ENCODE measurements at places on chromosomes 2 and 18. TPM values are rescaled to one million over a fixed set of nuclear protein-coding genes. Genes with fewer than 3 reads are reported as not detected.

Gene CAPN14
- total RNA-seq: 0.36 TPM

Gene LRATD1
- 3.0 TPM for total RNA-seq

Gene MYCN
- total RNA-seq: 7.0 TPM

Gene ITGB6
- not detected for total RNA-seq

Gene CCDC85A
- 3.9 TPM for total RNA-seq

Gene PNKD
- 56.3 TPM for total RNA-seq

Gene LIMS3
- total RNA-seq: 3.7 TPM

Gene TMEM247
- not detected for total RNA-seq

DNA sequence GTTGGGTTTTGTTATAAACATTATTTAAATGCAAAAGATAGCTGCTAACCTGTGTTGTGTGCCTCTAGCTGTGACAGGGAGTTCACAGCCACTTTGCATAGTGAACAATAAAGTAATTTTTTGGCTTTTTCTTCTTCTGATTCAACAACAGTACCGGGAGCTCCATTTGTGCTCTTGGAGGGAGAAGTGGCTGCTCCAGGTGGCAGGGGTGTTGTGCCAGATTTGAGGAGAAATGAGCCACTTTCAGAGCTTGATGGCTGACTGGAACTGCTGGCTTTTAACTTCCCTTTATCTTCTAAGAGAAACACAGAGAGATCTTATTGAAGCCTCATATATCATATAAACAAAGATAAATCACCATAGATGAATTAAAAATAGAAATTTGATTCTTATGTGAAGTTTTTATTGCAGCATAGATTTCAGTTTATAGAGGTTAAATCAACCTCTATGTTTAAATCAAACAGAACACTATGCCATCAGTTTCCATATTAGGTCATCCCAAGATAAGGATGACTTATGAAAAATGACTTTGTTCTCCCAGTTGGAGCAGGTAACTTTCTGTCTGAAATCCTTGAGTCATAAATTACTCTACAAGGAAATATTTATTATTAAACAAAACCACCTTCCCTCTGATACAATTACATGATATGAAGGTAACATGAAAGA is 182.0 kb upstream of the SESTD1 start:
- DNase-seq: no peak

DNA sequence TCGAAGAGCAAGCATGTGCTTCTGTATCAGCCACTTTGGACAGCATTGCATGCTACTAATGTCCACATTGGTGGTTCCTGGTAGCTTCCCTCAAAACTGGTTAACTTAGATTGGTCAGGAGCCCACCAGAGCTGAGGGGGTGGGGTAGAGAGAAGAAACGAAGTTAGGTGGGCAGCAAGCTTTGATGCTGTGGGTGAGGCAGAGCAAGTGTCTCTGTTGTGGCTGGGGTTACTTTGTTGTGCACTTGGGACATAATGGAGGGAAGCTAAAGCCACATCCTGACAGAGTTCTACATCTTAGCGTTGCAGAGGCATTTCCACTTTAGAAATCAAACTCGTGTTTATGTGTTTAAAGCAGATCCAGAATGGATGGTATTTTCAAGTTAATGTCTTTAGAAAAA is 82.7 kb downstream of the FAM168B start:
- no peak for DNase-seq

DNA sequence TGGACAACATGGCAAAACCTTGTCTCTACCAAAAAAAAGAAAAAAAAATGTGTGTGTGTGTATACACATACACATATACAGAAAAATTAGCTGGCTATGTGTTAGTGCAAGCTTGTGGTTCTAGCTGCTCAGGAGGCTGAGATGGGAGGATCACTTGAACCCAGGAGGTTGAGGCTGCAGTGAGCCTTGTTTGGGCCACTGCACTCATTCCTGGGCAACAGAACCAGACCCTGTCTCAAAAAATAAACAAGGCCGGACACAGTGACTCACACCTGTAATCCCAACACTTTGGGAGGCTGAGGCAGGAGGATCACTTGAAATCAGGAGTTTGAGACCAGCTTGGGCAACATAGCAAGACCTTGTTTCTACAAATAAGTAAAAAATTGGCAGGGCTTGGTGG is 2.1 kb downstream of the COQ10B start:
- no peak for DNase-seq

GRCh38 chr2:224357098-224357901 is 44.6 kb downstream of the FAM124B start:
- peak; percentile 69 for DNase-seq

- DNase-seq: no peak
Observed at GRCh38 chr2:6073191-6074088, 381.3 kb downstream of the SOX11 start.

GRCh38 chr2:47094511-47095142 is 60.5 kb downstream of the STPG4 start:
- no peak for DNase-seq

DNA sequence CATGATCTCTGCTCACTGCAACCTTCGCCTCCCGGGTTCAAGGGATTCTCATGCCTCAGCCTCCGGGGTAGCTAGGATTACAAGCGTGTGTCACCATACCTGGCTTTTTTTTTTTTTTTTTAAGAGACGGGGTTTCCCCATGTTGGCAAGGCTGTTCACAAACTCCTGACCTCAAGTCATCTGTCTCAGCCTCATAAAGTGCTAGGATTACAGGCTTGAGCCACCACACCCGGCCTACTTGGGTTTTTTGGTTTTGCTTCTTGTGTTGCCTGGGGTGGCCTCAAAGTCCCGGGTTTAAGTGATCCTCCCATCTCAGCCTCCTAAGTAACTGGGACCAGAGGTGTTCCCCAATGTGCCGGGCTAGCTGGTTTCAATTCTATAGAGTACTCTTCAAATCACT is 64.6 kb downstream of the NAPG start:
- DNase-seq: no peak

- no peak for DNase-seq
Observed at GRCh38 chr2:37355735-37356134, 11.3 kb downstream of the QPCT start.

DNA sequence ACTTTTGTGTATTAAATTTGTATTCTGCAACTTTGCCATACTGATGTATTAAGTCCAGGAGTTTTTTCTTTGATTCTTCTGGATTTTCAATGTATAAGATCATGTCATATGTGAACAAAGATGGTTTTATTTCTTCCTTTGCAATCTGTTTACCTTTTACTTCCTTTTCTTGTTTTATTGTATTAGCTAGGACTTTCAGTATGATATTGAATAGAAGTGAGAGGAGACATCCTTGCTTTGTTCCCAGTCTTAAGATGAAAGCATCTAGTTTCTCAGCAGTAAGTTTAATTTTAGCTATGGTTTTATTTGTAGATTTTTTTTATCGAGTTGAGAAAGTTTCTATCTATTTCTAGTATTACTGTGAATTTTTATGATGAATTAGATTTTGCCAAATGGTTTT is 25.5 kb downstream of the VRK2 start:
- no peak for DNase-seq

DNA sequence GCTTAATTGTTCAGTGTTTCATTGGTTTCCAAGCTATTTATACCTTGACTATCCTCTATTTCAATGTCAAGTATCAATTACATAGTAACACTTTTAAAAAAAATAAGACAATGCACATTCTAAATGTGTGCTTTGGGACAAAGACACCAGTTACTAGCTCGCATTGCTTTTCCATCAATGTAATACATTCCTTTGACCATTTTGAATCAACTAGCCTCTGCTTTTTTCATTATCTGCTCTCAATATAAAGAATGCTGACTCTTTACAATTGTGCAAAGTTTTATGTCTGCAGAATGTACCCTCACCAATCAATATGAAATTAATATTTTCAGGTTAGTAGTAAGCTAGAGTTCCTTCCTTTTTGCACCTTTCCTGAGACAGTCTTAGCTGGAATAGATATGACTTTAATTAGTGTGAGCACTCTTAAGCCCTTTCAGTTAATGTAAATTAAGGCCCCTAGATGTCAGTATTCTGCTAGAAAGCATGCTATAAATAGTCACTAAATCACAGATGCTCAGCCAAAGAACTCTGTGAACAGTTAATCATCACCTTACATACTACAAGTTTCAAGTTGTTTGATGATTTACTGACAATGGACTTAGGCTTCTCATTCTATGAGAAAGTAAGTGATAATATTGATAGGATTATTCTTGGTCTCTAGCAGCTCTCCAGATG is 413.6 kb downstream of the PTH2R start:
- DNase-seq: no peak

GRCh38 chr18:48374423-48375149 is 34.6 kb downstream of the ZBTB7C start:
- DNase-seq: no peak

DNA sequence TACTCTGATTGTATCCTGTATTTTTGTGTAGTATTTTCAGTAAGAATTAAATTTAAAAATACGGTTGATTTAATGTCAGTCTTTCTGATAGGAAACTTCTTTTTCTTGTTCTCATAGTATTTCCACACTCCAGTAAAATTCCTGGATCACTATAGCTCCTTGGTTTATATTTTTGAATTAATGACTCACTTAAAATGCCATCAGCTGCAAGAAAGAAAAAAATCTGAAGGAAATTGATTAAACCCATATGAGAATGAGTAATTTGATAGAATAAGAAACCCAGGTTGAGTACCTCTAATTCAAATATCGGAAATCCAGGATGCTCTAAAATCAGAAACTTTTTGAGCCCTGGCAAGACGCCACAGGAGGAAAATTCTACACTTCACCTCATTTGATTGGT is 186.8 kb upstream of the RND3 start:
- DNase-seq: no peak

DNA sequence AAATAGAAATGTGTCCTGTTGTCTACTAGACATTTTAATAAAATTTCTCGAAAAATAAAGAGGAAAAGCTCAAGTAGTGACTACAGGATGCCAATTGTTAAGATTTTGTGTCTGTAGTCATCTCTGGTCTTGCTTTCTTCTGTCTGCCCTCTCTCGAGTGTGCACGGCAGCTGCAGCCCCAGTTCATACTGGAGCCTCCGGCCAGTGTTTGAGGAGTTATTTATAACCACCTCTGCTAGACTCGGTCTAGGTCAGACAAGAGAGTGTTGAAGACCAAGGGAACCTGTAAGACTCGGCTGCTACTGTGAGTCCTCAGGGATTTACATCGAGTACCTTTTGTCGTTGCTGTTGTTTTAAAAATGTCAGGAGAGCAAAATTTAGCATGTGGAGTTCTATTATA is 810.1 kb upstream of the POU3F3 start:
- no peak for DNase-seq

DNA sequence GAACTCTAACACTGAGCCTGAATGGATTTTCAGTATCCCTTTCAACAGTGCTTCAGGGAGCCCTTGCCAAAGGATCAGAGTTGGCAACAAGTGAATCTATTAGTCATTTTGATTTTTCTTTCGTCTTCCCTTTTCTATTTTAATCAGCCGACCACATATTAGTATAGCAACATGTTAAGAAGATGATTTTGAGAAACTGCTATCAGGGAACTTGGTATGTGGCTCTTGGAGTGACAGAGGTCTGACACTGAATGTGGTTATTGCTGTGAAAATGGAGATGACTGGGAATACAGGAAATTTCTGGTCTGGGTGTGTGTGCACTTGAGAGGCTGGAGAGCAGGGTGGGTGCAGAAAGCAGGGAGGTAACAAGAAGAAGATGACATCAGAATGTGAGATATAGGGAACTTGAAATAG is 28.7 kb upstream of the IL1RL1 start:
- no peak for DNase-seq

- DNase-seq: no peak
Observed at GRCh38 chr18:7878265-7879211, 311.4 kb downstream of the PTPRM start.

DNA sequence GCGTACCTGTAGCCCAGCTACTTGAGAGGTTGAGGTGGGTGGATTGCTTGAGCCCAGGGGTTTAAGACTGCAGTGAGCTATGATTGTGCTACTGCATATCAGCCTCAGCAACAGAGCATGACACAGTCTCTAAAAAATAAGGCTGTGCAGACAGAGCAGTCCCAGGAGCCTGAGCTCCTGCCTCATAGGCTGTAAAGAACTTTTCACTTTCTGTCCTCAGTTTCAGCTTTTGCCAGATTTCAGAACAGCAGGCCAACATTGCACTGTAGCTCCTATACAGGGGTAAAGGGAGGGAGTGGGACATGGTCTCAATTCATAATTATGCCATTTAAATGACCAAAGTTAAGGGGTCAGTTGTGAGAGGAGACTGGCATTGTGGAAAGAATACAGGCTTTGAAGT is 150.6 kb downstream of the GALNT1 start:
- DNase-seq: no peak

- DNase-seq: no peak
Observed at GRCh38 chr2:148300544-148300943, 279.7 kb downstream of the MBD5 start.

DNA sequence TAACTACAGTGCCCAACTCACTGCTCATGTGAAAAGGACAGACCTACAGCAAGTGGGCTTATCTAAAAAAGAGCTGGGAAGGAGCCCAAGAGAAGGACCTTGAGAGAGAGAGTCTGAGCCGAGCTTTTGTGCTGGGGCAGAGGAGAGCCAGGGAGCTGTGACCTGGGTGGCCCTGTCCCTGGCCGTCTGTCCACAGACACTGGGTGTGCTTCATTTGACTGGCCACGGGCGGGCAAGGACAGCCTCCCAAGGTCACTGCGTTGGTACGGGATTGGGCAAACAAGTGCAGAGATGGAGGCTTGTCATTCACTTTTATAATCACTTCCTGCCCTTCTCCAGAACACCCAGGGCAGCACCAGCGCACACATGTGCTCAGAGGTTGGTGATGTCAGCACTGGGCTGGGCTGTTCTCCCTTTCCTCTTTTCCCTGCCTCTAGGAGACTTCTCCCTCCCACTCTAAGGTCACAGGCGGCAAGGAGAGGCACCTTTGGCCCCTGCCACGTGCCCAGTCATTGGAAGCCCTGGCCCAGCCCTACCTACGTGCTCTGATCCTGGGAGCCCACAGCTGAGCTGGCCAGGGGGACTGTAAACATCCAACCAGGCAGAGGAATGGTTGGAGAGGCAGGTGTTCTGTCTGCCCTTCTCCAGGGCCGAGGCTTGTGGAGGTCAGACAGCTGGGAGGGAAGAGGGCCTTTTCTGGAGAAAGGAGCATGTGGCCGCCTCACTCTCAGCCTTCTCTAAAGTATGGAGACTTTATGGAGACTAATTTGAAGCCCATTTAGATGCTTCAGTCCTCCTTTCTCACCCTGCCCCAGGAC is 6.4 kb upstream of the PSD4 start:
- no peak for DNase-seq

All from sciatic nerve (tissue), 2 donors.